Urinary bladder (tissue), 4 donors: ENCODE measurements at places on chromosomes 2 and 18. TPM values are rescaled to one million over a fixed set of nuclear protein-coding genes. Genes with fewer than 3 reads are reported as not detected.

DNA sequence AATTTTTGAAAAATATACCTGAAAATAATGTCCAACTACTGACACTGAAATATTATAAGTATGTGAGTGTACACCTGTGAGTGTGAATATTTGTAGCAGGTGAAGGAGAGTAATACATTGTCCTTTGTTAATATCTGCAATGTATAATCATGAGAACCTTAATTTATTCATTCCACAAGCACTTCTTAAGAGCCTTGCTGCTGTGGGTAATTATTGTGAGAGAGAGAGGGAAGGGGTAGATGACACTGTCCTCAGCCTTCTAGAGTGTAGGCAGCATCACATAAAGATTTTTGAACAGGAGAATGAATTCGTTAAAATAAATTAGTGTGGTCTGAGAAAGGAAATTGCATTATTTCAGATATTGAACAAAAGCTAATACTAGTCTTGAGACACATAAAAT is 157.2 kb downstream of the MAP2 start:
- DNase-seq, result no peak

DNA sequence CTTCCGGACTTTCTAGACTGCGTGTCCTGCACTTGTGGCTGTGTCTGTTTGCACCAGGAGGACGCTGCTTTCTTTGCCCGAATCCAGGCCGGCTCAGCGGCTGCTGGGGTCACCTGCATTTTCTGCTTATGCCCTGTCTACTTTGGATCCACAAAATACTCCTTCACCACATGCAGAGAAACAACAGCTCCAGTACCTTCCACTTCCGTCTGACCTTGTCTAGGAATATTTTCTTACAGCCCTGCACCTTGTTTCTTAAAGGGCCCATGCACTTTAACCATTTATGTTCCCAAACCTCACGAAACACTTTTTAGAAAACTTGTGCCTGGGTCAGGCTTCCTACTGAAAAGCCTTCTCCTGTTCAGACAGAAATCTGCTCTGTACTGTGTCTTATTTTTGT is 129.4 kb upstream of the NCK2 start:
- no peak for DNase-seq

GRCh38 chr2:30324245-30324908 is 93.0 kb downstream of the LBH start:
- no peak for DNase-seq

GRCh38 chr2:70371753-70372152 is 69.9 kb upstream of the FAM136A start:
- no peak for DNase-seq

DNA sequence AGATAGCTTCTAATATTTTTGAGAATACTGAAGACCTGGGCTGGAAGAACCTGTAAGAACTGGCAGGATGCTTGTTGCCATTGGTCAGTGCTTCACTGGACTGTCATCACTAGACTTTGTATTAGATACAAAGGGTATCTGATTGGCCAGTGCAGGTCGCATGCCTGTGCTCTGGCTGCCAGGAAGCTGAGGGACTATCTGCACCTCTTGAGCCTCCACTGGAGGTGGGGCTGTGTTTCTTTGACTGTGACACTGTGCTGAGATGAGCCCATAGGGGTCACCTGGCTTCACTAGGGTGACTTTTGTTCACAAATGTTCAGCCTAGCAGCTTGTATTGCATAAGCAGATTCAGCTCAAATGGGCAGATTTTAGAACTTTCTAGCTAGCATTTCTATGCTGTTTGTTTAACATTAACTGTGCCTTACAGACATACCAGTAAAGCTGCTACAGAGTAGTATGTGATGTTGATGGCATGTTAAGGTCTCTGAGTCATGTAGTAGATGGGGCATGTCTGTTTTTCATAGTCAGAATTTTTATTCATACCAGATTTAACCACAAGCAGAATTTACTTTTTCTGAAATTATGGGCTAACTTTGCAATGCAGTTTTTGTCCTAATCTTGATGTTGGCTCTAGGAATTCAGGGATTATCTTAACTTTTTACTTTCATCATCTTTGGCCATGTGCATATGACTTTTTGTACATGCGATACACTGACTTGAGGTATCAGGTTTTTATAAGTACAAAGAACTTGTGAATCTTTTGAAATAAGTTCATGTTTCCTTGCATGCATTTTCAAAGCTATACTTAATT is 56.1 kb downstream of the RHBDD1 start:
- DNase-seq, result no peak

Gene ANO7
- polyA plus RNA-seq, result 1.2 TPM

Gene PTPN2
- 27.0 TPM for polyA plus RNA-seq

Gene RAX
- polyA plus RNA-seq, result not detected

Gene CD207
- polyA plus RNA-seq, result 0.06 TPM

Gene RHBDD1
- polyA plus RNA-seq, result 15.1 TPM

Gene TRIM43
- polyA plus RNA-seq, result not detected

Gene PSMA8
- not detected for polyA plus RNA-seq

Gene HIBCH
- 23.1 TPM for polyA plus RNA-seq

Gene MXD1
- polyA plus RNA-seq, result 6.5 TPM
